ENCODE measurements at places on chromosomes 2 and 18. TPM values are rescaled to one million over a fixed set of nuclear protein-coding genes. Genes with fewer than 3 reads are reported as not detected.

DNA sequence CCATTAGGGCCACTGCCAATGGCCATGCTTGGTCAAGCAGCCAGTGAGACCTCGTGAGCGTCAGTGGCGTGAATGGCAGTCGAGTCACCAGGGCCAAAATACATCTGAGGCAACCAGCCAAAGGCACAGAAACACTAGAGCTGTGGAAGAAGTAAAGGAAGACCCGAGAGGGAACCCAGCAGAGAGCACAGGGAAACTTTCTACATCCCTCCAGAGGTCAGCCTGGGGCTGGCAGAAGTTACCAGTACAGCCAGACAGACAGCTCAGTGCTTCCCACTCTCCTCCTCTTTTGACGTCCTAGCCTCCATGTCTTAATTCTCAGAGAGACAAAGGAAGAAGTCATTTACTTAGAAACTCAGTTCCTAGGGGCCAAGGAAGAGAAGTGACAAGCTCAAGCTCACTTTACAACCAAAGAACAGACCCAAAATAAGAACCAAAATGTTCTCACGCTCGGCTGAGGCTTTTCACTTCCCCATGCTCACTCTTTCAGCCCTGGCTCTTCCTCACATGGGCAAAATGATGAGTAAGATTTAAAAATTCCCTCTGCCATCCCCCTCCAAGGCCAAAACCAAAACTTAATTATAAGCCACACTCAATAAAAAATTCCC, 8.7 kb downstream of the CYRIA start:
- no peak for DNase-seq

DNA sequence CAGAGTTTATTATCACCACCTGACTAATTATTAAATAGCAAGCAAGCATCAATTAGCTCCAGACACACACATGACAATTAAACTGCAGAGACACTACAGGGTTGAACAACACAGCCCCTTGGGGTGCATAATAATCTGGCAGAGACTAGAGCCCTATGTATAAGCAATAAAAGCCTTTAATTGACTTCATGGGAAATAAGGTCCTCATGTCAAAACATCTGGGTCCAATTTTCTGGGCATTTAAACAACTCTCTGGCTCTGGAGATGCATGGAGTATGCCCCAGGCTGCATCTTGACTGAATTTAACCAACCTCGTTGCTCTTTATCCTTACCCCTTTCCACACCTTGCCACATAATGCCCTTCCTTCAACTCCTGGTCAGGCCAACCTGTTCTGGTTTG, 270.7 kb upstream of the THUMPD2 start:
- DNase-seq: no peak

GRCh38 chr2:206164261-206164862, 4.7 kb downstream of the EEF1B2 start:
- DNase-seq: no peak

DNA sequence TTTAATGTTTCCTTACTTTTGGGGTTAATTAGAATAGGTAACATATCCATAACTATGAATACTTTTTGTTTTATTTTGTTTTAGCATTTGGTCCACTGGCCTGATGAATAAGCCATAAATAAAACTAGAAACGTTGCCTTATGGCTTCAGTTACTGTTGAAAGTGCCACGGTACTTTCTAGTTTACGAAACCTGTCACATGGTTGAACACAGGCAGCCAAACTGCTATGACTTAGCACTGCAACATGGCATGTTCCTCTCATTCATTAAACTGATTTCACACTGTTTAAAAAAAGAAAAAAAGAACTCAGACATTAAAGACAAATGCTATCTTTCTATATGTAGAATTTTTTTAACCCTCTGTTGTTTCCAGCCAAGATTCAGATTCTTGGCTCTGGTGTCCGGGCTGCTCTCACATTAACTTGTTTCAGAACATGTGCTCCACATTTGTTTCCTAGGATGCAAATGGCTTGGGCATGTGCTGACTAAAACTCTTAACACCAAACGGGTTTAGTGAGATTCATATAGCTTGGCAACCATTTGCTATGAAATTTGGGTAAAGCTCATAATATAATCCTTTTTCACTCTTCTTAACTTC, 323.9 kb upstream of the RND3 start:
- peak; percentile 23 for DNase-seq

DNA sequence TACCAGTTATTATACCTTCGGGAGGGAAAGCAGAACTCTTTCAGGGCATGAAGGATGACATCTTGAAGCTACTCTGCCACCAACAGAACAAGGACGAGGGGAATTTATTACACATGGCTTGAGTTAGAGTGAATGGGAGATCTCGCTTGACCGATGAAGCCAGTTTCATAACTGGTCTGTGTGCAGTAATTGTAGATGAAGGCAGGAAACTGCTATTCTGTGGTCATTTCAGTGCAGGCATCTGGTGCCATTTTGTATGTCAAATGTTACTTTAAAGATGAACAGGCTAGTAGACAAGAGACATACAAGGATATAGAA, 20.5 kb downstream of the GREB1 start:
- DNase-seq: no peak

- DNase-seq: no peak
Measured at GRCh38 chr2:129731907-129732629, 247.4 kb upstream of the RAB6C start.

GRCh38 chr2:216696751-216697560, 1.6 kb upstream of the IGFBP5 start:
- DNase-seq: no peak

DNA sequence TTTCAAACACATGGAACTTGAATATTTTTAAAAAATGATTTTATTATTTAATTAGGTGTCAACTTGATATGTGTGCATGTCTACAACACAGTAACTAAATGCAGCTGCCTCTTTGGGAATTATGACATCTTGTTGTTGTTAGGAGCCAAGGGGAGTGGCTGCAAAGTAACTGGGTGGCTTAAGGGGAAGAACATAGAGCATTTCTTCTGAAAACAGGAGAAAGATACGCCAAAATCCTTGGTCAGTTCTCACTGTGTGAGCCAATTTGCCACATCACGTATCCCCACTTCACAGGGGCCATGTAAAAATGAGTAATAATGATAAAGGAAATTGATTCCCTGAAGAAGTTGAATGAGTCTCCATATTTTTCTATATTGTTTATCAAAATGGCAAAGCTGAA, 309.8 kb upstream of the COL3A1 start:
- DNase-seq: no peak

GRCh38 chr2:85185431-85185940, 52.3 kb downstream of the TCF7L1 start:
- DNase-seq: no peak

DNA sequence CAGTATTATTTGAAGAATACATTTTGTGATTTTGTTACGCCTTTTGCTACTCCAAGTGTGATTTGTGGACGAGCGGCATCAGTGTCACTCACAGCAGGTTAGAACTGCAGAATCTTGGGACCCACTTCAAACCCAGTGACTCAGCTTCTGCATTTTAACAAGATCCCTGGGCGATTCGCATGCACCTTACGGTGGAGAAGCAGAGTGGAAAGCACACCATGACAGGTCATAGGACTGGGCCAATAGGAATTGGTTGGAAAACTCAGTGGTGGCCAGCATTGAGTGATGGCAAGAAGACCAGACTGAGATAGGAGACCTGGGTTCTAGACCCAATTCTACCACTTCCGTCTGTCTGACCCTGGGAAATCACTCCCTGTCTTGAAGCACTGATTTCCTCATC, 26.3 kb downstream of the CTLA4 start:
- DNase-seq: no peak

GRCh38 chr2:234292962-234293243, 204.0 kb downstream of the ARL4C start:
- DNase-seq: no peak

DNA sequence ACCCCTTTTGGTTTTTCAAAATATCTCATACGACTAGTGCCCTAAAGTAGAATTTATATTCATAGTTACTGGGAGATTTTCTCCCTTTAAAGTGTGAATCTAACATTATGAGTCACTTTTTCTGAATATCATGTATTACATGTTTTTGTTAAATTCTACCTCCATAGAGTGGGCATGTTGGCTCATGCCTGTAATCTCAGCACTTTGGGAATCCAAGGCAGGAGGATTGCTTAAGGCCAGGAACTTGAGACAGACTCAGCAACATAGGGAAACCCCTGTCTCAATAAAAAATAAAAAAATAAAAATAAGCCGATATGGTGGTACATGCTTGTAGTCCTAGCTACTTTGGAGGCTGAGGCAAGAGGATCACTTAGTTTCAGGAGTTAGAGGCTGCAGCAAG, 45.3 kb upstream of the UNC80 start:
- no peak for DNase-seq

- DNase-seq: no peak
Measured at GRCh38 chr2:178473373-178473772, 5.0 kb downstream of the FKBP7 start.

DNA sequence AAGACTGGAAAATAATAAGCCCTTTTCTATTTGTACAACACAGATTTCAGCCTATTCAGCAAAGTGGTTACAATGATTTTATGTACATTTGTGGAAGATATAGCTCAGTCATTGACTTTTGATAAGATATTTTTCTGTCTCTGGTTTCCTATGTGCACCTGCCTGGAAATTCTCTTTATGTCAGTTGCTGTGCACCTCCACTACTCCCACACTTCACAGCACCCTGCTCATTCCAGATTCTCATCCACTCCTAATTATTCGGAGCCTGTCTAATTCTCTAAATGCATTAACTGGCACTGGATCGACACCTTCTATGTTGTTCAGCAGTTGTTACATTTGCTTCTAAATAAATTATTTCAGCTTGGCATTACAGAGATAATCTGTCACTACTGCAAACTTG, 275.1 kb upstream of the RND3 start:
- DNase-seq: no peak

GRCh38 chr2:120262150-120262549, 9.5 kb downstream of the RALB start:
- DNase-seq: no peak

DNA sequence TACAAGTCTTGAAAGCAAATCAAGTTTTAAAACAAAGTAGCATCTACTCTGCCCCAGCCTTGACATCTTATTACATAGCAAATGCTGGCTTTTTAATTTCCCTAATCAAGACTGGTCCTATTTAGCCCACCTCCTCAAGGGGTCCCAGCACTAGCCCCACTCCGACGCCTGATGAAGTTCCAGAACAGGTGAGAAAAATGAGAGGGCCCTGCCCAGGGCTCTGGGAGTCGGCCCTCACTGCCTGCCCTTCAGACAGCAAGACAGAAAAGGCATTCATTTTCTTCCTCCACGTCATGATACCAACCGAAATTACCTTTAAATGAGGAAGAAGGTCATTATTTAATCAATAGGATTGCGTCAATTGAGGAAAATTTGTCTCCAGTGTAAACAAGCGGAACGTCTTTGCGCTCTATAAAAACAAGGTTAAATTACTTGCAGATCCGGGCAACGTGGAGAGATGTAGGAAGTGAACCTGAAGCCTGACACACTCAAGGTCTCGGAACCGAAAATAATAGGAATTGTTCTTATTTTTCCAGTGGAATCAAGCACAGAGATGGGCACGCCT, 170.6 kb upstream of the PKDCC start:
- DNase-seq: no peak

GRCh38 chr2:71303849-71304248, 27.7 kb upstream of the ZNF638 start:
- no peak for DNase-seq

- no peak for DNase-seq
Measured at GRCh38 chr18:60599267-60599666, 226.7 kb upstream of the MC4R start.

DNA sequence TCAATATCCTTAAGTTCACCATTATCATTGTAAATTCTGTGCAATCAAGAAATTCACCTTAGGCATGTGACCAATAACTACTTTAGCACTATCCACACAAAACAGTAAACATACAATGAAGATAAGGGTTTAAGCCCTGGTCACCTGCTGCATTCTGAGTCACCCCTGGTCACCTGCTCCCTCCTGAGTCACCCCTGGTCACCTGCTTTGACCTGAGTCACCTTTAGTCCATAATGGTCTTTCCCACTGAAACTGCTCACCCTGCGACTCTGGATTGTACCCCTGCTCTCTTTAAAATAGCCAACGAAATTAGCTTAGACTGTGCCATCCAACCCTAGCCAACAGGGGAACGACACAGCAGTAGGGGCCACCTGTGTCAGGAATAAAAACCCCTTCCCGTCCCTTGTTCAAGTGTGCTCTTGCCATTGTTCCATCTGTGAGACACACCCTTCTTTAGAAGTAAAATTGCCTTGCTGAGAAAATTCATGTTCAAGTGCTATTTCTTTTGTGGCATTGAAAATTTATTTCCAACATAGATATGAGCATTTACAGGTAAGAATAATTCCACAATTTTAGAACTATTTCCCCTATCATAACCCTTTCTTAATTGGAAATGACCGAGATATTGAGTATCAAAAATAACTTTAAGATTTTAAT, 902.8 kb downstream of the DSC3 start:
- no peak for DNase-seq

GRCh38 chr2:152557273-152557888, 159.9 kb downstream of the PRPF40A start:
- no peak for DNase-seq

DNA sequence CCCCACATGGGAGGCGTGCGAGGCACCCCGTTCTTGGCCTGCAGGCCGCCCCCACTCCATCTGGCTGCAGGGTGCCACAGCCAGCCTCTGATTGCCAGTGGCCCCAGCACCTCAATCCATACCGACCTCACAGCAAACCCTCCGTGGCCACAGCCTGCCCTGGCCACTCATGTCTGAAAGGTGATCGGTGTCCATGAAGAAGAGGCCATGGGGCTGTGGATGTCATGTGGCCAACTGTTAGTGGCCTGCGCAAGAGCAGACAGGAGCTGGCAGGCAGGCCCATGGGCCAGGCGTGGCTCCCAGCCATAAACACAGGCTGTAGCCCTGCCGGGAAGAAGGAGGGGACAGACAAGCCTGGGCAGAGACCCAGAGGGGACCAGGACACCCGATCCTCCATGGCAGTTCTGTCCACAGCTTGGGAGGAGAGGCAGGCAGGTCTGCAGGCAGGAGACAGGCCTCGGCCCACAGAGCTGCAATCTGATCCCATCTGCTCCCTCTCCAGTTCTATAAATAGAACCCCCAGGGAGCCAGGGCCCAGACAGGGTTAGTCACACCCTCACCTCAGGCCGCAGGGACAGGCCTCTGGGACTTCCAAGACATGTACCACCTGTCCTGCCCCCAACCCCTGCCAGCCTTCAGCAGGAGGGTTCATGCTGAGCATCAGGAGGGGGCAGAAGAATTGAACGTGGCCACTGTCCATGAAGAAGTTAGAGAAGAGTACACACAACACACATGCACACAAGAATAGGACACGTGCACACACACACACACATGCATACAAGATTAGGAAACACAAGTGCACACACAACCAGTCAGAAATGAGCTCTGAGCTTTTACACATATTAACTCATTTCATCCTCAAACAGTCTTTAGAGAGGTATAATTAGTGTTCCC, 16.9 kb downstream of the STEAP3 start:
- no peak for DNase-seq

GRCh38 chr2:96324721-96325040, 436 bp upstream of the ITPRIPL1 start:
- no peak for DNase-seq

The CEBPZOS gene
- total RNA-seq: 24.6 TPM

The RGPD3 gene
- 0.29 TPM for total RNA-seq

The SMC6 gene
- 21.4 TPM for total RNA-seq

The REG1B gene
- not detected for total RNA-seq

The KCNS3 gene
- total RNA-seq: 16.2 TPM

The STPG4 gene
- not detected for total RNA-seq

The IRS1 gene
- total RNA-seq: 13.0 TPM

The BBS5 gene
- 3.6 TPM for total RNA-seq

Measured in epithelial cell of proximal tubule (primary cell).